ENCODE measurements at places on chromosomes 12 and 14.
A peak's percentile ranks its signal among the peaks of the same experiment; 100 is the strongest.

DNA sequence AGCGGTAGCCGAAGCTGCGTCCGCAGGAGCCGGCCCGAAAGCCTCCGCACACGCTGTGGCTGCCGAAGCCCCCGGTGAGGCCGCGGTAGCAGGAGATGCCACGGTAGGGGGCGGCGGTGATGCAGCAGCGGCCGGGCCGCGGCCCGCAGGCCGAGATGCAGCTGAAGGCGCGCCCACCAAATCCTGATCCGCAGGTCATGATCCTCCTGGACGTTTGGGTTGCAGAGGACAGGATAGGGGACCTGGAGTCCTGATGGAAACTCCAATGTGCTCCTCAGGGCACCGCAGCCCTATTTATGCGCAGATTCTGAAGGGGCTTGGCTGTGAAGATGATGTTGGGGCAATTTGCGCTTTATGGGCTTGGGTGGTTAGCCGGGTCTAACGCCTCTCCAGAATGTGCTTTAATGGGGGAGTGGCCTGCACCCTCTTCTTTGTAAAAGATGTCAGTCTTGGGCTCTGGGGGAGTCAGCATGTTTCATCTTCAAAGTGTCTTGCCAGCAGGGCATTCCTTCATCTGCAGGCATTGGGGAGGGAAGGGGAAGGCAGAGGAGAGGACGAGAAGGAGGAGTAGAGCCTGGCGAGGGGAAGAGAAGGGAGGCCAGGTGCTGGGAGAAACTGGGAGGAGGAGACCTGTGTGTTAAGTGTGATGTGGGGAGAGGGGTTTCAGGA lies at the start of gene KRT81:
TSS of gene KRT81 (minus strand) at position 268 of the 669 bp plus-strand sequence. CDS start at position 199, 69 bp downstream.
- no peak for DNase-seq

- DNase-seq: no peak
Observed at GRCh38 chr14:105026033-105026785, 5.3 kb upstream of the CDCA4 start.

- DNase-seq: no peak
Observed at GRCh38 chr12:70645494-70646317, 8.5 kb upstream of the PTPRB start.

GRCh38 chr12:46214668-46215436 lies 54.0 kb downstream of the SLC38A1 start:
- no peak for DNase-seq

GRCh38 chr12:109708939-109709338 lies 4.7 kb upstream of the FAM222A start:
- no peak for DNase-seq

DNA sequence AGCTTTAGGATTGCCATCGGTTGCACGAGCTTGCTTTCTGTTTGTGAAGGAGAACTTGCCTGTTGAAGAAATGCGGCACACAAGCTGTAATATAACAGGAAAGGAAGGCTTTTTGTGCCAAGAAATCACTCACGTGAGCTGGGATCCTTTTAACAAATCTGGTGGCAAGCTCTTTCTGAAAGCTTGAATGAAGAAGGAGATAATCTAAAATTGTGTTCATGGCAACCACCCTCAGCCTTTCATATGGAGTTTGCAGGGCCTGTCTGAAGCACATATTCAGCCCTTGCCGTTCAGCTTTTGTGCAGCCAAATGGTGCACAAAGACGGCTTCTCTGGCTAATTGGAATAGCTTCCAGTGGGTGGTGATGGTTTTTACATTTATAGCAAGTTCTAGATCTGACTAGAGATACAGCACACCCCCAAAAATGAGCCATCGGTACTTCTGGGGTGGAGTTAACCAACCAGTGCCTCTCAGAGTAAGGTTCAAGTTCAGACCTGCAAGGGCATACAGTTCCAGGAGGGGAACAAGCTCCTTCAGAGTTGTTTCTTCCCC lies 107.4 kb downstream of the AEBP2 start:
- no peak for DNase-seq

DNA sequence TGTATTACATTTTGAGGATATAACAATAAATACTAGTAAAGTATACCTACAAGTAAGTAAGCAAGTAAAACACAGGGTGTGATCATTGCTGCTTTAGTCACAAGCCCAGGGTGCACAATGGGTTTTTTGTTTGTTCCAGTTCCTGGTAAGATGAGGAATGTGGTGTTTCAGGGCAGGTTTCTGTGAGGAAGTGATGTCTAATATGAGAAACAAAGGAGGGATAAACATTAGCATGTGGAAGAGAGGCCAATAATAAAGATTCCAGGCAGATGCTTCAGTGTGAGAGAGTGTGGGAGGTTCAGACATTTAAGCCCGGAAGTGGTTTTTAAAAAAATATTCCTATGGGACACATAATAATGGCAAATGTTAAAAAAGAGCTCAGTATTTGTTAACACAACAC lies 808.1 kb upstream of the USP15 start:
- no peak for DNase-seq

DNA sequence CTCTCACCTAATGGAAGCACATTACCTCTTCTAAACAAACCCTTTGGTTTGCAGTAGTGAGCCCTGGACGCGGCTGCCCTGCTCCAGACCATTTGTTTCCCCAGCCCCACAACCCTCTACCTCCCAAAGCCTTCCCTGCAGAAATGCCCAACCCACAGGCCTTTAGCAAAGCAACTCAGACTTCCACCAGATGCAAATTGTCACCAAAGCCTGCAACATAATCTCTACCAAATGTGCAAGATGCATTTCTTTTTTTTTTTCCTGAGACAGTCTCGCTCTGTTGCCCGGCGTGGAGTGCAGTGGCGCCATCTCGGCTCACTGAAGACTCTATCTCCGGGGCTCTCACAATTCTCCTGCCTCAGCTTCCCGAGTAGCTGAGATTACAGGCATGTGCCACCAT lies 56.2 kb downstream of the VWF start:
- DNase-seq: no peak

GRCh38 chr12:129696926-129697325 lies 206.9 kb downstream of the TMEM132D start:
- DNase-seq: no peak

- no peak for DNase-seq
Observed at GRCh38 chr12:93802698-93803423, 125.7 kb downstream of the CRADD start.

DNA sequence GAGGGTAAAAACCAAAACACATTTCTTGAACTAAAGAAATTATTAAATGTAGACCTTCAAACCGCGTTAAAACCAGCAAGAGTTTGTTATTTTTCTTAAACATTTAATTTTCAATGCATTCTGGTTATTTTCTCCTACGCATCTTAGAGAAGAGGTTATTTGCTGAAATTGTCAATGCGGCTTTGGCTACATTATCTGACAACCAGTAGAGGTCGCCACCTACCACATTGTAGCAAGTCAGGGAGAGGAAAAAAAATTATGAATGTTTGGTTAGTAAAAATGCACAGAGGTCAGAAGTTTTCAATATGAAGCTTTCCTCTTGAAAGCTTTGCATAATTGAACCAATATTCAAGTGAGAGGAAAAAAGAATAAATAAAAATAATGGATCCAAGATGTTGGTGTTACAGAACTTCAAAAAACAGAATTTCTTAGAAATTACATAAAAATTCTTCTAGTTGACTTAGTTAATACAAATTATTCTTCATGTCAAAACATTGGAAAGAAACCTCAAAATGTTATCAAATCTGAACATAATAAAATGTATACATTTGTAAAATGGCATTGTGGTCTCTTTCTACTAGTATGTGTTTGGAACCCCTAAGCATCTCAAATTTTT lies 159.4 kb upstream of the TMTC2 start:
- DNase-seq: peak; percentile 6

GRCh38 chr12:12889701-12890100 lies 1.7 kb upstream of the GPRC5A start:
- DNase-seq: no peak

- DNase-seq: no peak
Observed at GRCh38 chr12:130708648-130709047, 7.5 kb downstream of the RIMBP2 start.

GRCh38 chr12:92278378-92278828 lies 132.8 kb upstream of the BTG1 start:
- no peak for DNase-seq

DNA sequence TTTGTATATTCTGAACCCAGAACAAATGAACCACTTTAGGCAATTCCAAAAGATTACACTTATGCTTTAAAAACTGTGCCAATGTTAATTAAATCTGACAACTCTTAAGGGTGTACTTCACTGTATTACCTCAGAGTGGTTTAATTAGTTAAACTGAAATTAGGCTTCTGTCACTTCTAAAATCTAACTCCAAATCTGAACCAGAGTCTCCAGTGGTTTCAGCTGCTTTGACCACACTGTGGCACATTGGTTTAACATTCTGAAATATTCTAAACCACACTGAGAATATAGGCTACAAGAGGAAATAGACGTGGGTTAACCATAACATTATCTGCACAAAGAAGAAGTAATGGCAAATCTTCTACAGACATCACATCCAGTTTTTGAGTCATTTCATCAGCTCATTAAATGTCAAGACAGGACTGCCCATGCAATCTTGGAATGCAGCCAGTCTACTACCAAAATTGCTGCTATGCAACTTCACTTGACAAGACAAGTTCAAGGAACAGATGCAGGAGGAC lies 94.8 kb downstream of the LRP6 start:
- DNase-seq: no peak

DNA sequence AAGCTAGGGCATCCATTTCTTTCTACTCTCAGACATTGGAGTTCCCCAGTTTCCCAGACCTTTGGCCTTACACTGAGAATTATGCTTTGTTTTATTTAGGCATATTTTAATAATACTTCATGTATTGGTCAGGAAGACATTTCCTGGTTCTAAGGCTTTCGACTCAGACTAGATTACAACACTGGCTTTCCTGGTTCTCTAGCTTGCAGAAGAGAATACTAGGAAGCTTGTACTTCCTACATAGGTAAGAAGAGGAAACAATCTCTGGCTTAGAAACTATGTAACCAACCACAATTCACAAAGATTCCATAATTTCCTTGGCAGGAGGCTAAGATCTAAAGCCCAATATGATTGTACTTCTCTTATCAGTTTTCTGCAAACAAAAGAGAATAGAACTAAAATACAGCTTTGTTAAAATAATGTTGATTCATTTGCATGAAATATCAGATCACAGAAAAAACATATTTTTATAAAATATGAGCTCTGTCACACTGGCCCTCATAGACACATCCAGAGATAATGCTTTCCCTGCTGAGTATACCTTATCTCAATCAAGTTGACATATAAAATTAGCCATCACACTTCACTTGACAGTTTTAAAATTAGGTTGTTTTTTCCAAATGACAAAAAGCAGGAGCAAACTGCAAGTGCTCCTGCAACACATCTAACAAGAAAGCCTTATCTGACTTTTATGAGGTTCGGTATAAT lies 30.5 kb downstream of the CLEC2D start:
- no peak for DNase-seq

- DNase-seq: no peak
Observed at GRCh38 chr12:18907127-18907526, 169.2 kb downstream of the CAPZA3 start.

GRCh38 chr14:20667957-20668356 lies 16.4 kb upstream of the RNASE4 start:
- DNase-seq: no peak

DNA sequence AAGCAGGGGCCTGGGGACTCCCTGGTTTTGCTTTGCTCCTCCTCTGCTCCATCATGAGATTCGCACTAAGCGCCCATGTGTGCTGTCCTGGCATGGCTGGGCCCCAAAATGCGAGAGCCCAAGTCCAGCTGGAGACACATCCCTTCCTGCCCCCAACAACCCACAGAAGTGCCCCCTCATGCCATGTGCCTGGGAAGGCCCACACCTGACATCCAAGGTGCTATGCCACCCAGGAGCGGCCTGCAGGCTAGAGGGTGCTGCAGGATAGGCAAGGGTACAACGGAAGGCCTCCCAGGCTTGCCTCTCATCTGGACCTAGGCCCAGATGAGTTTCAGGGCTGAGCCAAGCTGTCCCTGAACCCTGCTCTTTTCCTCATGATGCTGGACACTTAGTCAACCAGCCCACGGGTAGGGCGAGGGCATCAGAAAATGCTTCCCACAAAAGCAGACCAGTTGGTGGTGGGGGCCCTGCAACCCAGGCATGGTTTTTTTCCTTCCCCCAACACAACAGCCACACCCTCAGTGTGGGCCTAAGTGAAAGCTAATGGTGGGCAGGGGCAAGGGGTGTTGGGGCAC lies 13.2 kb upstream of the KRT80 start:
- DNase-seq: no peak

GRCh38 chr12:45674181-45674977 lies 55.1 kb upstream of the ARID2 start:
- DNase-seq: no peak

DNA sequence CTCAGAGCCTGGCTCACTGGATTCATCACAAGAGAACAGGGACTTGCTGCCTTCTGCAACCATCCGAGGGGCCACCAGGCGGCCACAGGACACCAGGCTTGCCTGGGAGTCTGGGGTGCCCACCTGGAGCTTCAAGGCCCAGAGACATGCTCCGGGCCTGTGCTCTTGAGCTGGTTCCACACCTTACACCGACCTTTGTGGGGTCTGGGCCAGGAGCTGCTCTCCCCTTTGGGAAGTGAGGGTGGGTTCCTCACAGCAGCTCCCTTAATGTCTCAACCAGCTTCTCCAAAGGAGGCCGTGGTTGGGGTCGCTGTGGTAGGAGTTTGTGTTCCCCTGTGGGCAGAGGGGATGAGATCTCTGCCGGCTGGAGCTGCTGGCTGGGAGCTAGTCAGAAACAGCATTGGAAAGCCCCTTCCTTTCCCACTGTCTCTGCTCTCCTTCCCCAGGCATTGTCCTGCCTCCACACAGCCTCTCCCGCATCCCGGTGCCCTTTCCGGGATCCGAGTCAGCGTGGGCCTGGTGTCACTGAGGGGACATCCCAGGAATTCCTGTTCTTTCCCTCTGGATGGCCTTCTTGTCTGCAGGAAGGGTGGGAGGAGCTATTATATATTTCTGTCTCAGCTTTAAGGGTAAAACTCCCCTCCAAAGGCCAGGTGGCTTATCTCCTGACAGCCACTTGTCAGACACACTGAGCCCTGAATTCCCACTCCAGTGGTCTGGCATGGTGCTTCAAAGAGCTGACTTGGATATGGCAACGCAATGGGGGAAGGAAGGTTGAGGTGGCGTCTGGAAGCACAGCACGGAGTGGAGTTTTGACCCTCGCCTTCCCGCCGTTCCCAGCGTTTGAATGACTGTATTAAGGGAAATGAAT lies 5.1 kb upstream of the PAPLN start:
- no peak for DNase-seq

DNA sequence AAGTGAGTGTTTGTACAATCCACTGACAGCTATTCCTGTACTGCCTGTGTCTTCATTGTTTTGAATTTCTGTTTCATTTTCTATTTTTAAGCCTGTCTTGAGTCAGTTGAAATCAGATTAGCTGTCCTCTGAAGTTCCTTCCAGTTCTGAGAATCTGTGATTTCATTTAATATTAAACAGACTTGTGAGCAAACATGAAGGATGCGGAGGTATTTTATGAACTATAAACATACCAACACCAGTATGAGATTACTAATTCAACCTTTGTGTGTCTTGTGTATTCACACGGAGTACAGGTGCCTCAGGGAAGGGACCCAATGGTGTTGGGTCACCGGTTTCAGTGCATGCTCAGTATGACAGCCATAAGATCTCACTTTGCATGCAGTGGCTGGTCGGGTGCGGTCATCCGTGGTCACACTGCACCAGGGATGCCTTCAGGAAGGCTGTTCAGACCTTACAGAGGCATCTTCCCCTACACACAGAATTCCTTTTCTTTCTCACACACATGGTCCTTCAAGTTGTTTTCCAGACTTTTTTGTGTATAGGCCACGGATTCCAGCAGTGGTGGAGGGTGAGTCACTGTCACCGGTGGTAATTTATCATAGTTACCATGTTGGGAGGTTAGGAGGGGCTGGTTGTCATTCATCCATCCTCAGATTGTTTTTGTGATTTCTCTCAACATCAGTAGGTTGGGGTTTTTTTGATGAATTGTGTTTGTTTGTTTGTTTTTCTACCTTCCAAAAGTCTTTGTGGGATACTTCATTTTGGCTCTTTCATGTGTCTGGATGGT lies 103.0 kb upstream of the SFSWAP start:
- no peak for DNase-seq
